ENCODE measurements at places on chromosomes 1 and 21. TPM values are rescaled to one million over a fixed set of nuclear protein-coding genes. Genes with fewer than 3 reads are reported as not detected.

DNA sequence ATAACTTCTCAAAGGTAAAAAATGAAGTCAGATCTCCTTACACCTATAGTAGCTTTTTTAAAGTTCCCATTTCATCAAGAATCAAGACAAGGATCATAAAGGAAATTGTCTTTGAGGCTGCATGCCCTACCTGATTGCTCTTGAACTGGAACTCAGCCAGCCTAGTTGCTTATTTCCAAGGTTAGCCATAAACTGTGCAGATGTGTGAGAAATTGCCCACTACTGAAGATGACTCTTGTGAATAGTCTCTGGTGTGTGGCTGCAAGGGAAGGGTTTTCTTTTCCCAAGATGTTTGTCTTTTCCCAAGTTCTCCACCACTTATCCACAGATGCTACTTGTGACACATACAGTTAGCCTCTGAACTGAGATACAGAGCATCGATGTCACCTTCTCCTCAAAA, 81.7 kb upstream of the DUSP10 start:
- no peaks in the 10 kb centered on the region for H3K27me3 ChIP-seq
- peaks cover 60% of the 10 kb centered on the region for H3K4me1 ChIP-seq
- no peak for DNase-seq
- no peak overlapping the region for H3K27ac ChIP-seq

NCF2 gene
- total RNA-seq: 23.0 TPM

GPN2 gene
- 31.4 TPM for total RNA-seq

HMCN1 gene
- total RNA-seq: under 0.01 TPM

REG4 gene
- total RNA-seq: not detected

OR2T35 gene
- total RNA-seq: not detected

Measured in activated CD4-positive, alpha-beta memory T cell treated with anti-CD3 and anti-CD28 coated beads, Interleukin-2, amount 10 ng/mL, durations not matched to agents 7 days and 5 days (primary cell).